ENCODE measurements at places on chromosomes 1 and 21.
A peak's percentile ranks its signal among the peaks of the same experiment; 100 is the strongest.

- no peak for DNase-seq
These were observed 19.0 kb downstream of the FOXO6 start for GRCh38 chr1:41380195-41380594.

GRCh38 chr1:42176902-42177519 is 12.5 kb upstream of the GUCA2A start:
- DNase-seq, result peak; percentile 28

- no peak for DNase-seq
These were observed 1.8 kb upstream of the GBP5 start for GRCh38 chr1:89274411-89274857.

DNA sequence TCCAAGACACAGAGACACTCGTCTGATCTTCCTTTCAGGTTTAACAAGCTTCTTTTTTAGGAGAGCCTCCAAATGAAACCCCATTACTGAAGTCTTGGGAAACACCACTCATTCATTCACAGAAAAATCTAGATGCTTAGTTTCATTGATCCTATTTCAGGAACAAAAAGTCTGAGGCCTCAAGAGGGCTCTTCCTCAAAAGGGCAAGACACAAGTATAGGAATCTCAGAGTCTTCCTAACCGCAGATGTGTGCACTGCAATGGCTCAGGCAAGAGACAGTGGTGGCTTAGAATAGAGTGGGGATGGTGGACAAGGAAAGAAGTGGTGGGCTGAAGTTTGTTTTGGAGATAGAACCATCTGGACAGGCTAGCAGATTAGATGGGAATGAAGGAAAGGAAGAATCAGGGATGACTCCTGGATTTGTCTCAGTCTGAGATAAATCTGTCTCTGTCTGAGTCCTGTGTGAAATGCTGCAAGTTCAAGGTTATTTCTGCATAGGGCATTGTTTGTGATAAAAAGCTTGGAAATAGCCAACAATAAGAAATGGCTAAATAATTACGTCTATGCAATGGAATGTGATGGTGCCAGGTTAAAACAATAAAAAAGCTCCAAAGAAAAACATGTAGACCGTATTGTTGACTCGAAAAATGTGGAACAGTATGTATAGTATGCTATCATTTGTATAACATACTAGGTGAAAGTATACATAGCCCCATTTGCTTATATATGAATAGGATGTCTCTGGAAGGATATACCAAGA is 8.9 kb upstream of the CTSE start:
- no peak for DNase-seq

GRCh38 chr1:181169281-181169865 is 80.9 kb downstream of the IER5 start:
- no peak for DNase-seq

DNA sequence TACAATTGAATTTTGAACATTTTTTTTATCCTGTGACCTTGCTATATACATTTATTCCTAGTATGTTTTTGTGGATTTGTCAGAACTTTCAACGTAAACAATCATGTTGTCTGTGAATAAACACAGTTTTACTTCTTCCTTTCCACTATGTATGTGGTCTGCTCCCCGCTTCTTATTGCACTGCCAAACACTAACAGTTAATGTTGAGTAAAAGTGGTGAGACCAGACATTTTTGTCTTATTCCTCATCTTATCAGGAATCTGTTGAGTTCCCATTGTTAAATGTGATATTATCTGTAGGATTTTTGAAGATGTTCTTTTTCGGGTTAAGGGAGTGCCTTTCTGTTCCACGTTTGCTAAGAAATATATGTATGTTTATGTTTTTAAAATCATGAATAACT is 45.9 kb downstream of the CAMSAP2 start:
- DNase-seq, result no peak

- DNase-seq, result no peak
These were observed 19.5 kb upstream of the UQCRHL start for GRCh38 chr1:15826810-15827507.

DNA sequence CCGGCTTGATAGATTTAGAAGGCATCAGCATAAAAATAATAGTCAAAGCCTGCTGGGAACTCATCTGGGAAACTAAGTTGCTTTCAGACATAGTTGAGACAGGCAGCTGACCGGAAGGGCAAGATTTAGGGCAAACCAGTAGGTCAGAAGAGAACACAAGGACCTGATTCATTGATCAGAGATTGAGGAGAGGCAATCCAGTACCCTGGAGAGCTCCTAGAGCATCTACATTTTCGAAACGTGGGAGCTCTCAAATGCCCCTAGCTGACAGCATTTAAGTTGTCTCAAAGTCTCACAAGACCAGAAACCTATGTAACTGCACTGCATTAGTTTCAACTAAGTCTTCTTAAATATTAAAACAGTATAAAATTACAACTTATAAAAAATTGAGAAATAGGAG is 22.9 kb upstream of the MTF2 start:
- no peak for DNase-seq

DNA sequence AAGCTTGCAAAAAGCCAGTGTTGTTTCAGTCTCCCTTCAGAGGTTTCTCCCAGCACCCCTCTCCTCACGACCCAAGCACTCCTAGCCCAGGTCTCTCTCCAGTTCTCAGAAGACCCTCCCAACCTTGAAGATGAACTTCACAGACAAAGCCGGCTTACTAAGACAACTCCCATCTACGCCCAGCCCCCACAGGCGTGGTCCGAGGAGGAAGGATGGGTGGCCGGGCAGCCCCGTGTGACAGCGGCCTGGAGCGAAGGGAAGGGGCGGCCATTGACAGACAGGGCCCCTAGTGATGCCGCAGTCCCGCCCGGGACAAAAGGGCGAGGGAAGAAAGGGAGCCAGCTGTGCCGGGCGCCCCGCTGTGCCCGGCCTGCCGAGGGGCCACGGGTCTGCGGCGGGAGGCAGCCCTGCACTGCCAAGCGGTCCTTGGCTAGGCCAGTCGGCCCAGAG is 6.9 kb downstream of the PAX7 start:
- DNase-seq, result no peak

DNA sequence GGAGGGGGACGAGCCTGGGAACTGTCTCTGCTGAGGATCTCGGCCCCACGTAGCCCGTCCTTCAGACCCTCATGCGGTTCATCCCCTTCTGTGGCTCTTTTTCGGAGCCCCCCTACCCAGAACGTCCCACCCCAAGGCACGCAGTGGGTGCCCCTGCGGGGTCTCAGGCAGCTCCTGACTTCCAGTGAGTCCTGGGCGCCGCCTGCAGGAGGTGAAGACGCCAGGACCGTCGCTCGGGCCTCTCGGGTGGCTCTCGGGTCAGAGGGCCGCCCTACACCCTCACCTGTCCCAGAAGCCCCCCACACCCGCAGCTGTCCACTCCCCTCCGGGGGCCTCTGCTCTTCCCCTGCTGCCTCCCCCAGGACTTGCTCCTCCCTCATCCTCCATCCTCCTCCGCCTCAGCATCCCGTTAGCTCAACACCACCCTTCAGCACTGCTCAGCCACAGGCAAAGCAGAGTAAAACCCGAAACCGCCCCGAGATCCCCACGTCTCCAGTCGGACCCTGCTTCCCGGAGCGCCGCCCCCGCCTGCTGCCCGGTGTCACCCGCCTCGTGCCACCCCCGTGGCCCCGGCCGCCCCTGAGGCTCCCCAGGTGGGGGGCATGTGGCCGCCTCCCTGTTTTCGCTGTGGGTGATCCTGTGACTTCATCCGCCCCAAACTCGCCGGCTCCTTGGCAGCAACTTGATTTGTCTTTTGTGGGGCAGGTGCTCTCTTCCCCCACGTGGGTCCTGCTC is 13.3 kb upstream of the POFUT2 start:
- DNase-seq, result no peak

GRCh38 chr1:186741640-186742039 is 61.4 kb upstream of the PTGS2 start:
- no peak for DNase-seq

DNA sequence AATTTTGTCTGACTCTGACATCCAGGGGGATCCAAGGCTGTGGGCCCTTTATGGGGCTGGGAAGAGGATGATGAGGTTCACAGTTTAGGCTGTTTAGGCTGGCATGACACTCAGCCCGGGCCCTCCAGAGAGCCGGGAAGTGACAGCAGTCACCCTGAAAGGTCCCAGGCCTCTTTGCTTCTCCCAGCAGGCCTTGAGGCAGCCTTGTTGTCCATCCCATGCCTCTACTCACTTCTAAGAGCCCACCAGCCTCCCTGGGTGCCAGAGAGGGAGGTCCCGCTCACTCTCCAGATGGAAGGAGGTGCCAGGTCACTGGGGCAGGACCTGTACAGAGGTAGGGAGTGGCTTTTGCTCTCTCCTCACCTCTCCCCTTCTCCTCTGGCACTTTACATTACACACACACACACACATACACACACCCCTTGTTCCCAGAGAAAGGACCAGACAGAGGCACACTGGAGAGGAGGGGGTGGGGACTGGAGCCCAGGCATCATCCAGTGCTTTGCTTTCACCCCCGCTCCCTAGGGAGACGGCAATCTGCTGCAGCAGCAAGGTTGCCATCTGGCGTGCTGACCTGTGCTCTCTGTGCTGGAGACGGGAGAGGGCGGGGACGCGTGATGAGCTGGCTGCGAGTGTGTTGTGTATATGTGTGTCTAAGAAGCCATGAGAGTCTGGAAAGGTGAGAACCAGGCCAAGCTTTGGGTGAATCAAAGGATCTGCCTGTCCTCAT is 4.6 kb downstream of the KLHDC8A start:
- no peak for DNase-seq

DNA sequence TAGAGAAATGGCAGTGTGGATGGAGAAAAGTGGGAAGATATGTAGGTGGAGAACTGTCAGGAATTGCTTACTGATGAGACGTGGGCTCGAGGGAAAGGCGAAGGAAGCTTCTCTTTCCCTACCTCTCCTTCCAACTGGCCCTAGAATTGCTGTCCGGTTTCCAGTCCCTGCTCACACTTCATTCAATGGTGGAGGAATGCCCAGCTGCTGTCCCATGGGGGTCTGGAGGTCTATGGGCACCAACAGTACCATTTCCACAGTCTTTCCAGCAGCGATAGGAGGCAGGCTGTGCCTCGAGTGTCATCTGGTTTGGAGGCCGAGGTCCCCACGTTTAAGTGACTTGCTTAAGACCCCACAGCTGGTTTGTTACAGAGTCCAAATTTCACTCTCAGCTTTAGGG is 31.5 kb upstream of the CD1D start:
- DNase-seq, result peak; percentile 36

DNA sequence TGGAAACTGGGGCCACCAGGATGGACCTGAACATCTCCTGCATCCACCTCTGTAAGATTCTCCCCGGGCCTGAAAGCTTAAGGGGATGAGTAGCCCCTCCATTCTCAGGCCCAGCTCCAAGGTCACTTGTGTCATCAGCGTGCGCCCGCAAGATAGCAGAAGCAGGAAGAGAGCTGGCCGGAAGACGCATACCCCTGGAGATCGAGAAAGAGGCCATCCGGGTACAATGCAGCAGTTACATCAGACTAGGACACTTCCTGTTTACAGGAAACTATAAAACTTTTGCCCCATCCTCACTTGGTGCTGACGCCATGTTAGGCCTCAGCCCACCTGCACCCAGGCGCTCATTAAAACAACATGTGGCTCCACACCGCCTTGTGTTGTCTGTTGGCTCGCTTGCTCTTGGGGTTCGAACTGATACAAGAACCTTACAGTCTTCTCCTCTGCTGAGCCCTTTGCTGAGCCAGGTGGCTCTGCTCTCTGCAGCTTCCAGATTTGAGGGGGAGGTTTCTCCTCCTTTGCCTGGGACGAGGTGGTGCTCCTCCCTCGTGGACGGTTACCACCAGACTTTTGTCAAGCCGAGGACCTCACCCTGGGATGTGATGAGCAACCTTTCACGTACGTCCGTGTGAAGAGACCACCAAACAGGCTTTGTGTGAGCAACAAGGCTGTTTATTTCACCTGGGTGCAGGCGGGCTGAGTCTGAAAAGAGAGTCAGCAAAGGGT is 277.5 kb upstream of the C1orf174 start:
- no peak for DNase-seq

DNA sequence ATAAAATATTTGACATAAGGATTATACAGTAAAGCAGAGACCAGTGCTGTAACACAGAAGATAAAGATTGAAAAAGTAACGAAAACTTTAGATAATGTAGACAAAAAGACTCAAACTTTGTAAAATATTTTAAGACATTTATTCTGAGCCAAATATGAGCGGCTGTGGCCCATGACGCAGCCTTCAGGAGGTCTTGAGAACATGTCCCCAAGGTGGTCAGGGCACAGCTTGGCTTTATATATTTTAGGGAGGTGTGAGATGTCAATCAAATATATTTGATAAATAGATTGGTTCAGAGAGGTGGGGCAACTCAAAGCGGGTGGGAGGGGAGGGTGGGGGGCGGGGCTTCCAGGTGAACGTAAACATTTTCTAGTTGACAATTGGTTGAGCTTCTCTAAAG is 81.2 kb downstream of the WDR4 start:
- no peak for DNase-seq

DNA sequence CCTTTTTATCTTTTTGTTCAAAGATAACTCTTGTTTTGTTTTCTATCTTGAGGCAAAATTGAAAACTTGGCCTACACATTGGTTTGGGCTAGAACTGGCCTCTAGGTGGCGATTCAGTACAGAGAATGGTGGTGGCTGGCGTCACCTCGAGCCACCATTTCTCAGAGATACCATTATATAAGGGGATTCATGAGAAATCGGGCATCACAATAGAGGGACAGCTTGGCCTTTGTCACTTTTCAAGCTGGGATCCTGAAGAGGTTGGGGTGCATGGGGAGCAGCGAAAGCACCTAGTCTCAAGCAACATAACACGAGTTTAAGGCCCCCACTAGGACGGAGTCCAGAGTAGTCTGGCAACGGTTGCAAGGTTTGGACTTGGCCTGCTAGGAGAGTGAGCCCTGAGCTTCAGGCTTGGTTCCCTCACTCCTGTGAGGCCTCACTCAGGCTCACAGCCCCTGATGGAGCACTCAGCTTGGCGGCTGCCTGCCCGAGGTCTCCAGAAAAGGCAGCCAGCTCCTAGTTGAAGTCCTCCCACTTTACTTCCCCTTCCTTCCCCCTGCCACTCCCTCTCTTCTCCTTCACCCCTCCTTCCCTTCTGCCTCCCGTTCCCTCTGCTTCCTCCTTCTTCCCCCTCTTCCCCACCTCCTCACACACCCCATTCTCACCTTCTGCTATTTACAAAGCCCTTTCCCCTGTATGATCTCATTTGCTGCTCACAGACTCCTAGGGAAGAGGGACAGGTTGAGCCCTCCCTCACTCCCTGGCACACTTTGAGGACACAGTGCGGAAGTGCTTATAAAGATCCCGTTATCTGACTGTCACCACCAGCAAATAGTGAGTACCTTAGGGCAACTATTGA is 67.8 kb downstream of the LRIG2 start:
- peak; percentile 68 for DNase-seq

- DNase-seq, result no peak
These were observed 339.0 kb downstream of the RWDD3 start for GRCh38 chr1:95572962-95573361.

- DNase-seq, result peak; percentile 83
These were observed 25.7 kb upstream of the NLRP3 start for GRCh38 chr1:247390116-247390791.

DNA sequence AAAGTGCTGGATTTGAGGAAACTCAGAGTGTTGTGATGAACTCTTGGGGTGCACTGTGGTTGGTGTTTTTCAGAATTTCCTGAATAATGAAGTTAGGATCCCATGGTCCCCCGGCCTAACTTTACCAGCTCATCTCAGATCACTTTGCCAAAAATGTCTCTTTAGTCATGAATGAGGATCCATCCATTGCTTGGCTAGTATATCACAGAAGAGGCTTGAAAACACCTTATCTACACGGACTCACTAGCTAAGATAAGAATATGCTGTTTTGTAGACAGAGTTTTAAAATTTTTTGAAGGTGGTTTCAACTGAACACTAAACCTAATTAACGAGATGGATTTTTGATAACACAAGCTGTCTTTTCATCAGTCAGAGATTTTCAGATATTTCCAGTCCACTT is 53.8 kb downstream of the IVNS1ABP start:
- no peak for DNase-seq
